SJCRH30 (cell line): ENCODE measurements at places on chromosomes 5 and 9.

- DNase-seq, result no peak
These were observed 90.7 kb upstream of the DHFR start for GRCh38 chr5:80745490-80745889.

- no peak for DNase-seq
These were observed 122.8 kb upstream of the TNPO1 start for GRCh38 chr5:72693546-72694205.

DNA sequence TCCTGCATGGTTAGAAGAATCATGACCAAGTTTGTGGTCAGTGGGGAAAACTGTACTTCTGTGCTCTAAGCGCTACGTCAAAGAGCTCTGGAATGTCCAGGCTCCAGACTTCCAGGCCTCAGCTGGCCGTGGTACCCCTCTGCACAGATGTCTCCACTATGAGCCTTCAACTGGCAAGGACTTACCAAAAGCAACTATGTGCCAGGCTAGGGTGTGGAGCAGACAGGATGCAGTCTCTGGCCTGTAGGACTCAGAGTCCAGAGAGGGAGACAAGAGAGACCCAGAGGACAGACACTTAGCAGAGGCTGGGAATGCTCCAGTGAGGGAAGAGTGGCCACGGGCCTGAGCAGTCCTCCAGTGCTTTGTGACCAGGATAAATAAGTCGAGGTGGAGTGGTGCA lies 31.0 kb upstream of the TCF7 start:
- DNase-seq, result no peak

- no peak for DNase-seq
These were observed 6.9 kb downstream of the SREK1 start for GRCh38 chr5:66151030-66151429.

DNA sequence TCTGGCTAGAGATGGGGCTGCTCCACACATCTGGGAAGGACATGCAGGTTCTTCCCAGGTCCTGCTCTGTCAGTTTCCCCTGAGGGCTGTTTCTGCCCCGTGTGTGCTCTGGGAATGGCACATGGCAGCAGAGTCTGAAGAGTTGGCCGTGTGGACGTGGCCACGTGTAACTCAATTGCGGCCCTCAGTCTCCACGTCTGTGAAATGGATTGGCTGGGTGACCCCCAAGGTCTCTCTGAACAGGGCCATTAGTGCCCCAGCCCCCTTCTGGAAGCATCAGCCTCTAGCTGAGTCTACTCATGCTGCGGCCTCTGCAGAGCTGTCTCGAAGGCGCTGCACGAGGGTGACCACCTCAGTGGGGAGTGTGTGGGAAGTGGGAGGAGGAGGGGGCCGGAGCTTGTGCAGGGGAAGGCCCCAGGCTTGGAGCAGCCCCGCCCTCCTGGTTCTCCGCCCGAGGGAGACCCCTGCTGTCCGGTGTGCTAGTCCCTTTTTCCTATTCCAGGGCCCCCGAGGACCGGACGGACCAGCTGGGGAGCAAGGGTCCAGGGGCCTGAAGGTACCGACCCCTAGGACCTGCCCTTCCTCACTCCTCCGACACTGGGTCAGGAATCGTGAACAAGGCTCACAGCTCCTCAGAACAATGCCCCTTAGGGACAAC lies 58.9 kb upstream of the ORM1 start:
- DNase-seq, result peak; percentile 53
